ENCODE measurements at places on chromosomes 5 and 9.

GRCh38 chr9:125508249-125508648, 198.8 kb downstream of the MAPKAP1 start:
- DNase-seq, result no peak

GRCh38 chr9:126704157-126704891, 90.6 kb downstream of the LMX1B start:
- peak; percentile 66 for DNase-seq

- peak; percentile 51 for DNase-seq
Measured at GRCh38 chr5:34599471-34600117, 56.5 kb upstream of the RAI14 start.

GRCh38 chr5:107808671-107809137, 138.0 kb upstream of the EFNA5 start:
- peak; percentile 38 for DNase-seq

- DNase-seq, result no peak
Measured at GRCh38 chr5:9845185-9845584, 215.0 kb upstream of the TAS2R1 start.

DNA sequence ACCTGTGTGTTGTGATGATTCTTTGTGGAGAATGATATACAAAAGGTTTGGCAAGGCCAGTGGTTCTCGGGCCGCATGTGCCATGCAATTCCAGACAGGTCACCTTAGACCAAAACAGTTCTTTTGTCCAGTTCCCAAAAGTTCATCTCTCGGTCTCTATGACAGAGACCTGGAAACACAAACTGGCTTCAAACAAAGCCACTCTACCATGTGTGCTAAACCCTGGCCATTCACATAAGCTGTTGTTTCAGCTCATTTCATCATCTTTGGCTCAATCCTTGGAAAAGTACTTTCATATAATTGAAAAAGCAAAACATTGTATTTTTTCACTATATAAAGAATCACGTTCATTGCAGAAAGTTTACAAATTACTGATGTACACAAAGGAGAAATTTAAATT, 210.5 kb upstream of the SEMA6A start:
- peak; percentile 1 for DNase-seq

DNA sequence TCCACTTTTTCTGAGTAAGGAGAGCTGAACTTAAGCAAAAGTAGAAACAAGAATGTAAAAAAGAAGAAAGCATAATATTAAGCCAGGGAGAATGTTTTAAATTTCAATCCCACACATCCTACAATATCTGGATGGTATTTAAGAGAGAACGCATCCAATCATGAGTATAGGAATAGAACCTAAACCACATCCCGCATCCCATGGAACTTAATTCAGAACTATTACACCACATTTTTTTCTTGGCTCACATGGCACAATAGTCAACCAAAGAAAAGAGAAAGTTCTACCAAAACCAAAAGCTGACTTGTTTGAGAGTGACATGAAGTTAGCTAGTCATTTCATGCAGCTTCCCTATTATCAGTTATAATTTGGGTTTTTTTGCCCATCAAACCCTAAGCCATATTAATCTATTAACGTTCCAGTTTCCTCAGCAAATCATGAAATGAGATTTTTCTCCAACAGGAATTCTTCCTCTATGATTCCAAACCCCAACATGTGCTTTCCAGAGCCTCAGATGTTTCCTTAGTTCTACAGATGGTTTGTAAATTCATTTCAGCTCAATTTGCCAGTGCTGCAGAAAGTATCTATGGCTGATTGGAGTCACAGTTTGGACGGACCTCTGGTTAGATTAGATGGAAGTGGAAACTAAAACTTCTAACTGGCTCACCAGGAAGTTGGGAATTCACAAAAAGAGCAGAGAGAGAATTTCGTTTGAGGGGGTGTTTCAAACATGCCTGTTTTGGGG, 22.5 kb downstream of the ADAMTSL1 start:
- DNase-seq, result no peak

- DNase-seq, result no peak
Measured at GRCh38 chr5:6386271-6386670, 7.9 kb upstream of the MED10 start.

- DNase-seq, result no peak
Measured at GRCh38 chr5:136020001-136020382, 8.8 kb upstream of the TGFBI start.

GRCh38 chr5:136046246-136046645, 17.5 kb downstream of the TGFBI start:
- no peak for DNase-seq

GRCh38 chr5:93328833-93329232, 252.2 kb downstream of the NR2F1-AS1 start:
- no peak for DNase-seq

DNA sequence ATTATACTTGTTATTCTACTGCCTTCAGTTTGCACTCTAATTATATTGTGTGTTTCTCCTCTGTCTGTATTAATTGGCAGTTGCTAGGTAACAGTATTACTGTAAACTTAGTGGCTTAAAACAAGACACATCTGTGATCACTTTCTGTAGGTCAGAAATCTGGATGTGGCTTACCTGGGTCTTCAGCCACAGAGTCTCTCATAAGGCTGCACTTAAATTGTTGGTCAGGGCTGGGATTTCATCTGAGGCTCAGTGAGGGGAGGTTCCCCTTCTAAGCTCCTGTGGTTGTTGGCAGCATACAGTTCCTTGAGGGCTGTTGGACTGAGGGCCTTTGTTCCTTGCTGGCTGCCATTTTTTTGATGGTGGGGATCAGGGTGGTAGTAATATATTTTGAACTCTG, 68.8 kb downstream of the SLC44A1 start:
- DNase-seq, result no peak

GRCh38 chr5:146815411-146815810, 63.1 kb downstream of the PPP2R2B start:
- no peak for DNase-seq
